ENCODE measurements at places on chromosomes 3 and 15.
A peak's percentile ranks its signal among the peaks of the same experiment; 100 is the strongest.

GRCh38 chr3:169633789-169634188 lies 29.7 kb downstream of the MECOM start:
- no peak for DNase-seq

DNA sequence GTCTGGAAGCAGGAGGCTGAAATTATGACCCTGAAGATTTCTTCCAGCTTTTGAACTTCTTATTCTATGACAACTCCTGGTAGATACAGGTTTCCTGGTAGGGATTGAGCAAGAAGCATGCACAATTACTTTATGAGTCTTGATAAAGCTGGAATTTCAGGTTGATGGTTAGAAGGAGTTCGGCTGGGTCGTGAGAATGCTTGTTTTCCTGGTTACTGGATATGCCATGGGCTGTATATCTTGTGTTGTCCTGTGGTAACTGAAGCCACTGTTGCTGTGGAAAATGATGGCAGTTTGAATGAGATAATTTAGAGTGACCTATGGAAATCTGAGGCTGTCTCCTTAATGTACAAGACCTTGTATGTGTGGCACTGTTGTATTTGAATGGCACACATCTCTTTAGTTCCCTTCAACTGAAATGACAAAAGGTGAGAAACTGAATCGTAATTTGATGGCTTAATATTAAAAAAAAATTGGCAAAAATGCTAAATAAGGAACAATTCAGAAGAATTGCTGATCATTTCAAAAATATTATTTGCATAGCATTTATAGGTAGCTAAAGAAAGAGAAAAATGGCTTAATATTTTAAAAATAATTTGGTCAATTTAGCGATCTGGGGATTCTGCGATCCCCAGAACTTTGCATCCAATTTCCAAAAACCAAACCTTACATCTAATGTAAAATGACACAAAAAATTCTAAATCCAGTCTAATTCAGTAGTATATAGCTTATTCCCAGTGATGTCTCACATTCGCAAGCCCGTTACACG lies 1.1 kb upstream of the UBE2E1 start:
- no peak for DNase-seq

GRCh38 chr3:15798533-15799245 lies 910 bp upstream of the ANKRD28 start:
- DNase-seq: no peak

DNA sequence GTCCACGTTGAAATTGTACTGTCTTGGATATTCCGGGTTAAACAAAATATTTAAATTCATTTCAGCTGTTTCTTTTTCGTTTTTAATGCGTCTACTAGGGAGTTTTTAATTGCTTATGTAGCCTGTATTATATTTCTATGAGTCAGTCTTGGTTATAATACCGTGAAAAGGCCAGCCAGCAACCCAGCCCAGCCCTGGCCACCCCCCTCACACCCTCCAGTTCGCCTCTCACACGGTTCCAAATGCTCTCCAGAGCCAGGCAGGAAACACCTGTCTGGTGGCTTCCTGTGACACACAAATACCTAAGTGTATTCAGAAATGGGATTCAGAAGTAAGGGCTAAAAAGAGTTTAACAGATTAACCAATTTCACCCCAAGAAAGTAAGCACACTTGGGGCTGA lies 4.4 kb downstream of the SH3BP5 start:
- no peak for DNase-seq

- no peak for DNase-seq
These were observed 65.9 kb upstream of the PAQR5 start for GRCh38 chr15:69232765-69233164.

DNA sequence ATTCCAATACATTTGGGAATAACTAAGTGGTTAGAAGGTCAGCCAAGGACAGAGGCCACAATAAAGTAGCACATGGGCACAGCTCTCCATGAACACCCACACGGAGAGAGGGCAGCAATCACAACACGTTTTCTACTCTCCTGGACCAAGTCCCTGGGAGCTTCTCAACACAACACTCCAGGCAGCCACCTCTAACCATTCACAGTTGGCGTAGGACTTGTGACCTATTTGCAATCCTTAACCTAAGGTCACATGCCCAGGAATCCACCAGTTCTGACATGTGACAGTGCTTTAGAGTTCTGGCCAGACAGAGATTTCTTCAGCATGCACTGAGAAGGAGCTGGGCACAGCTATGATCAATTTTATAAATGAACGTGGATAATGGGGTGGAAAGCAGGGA lies 280.8 kb downstream of the SHQ1 start:
- DNase-seq: no peak

- DNase-seq: no peak
These were observed 146.4 kb upstream of the LIPC start for GRCh38 chr15:58285212-58285920.

- DNase-seq: no peak
These were observed 29.4 kb downstream of the POLR2M start for GRCh38 chr15:57735891-57736290.

GRCh38 chr15:94666553-94666952 lies 435.2 kb downstream of the MCTP2 start:
- no peak for DNase-seq

DNA sequence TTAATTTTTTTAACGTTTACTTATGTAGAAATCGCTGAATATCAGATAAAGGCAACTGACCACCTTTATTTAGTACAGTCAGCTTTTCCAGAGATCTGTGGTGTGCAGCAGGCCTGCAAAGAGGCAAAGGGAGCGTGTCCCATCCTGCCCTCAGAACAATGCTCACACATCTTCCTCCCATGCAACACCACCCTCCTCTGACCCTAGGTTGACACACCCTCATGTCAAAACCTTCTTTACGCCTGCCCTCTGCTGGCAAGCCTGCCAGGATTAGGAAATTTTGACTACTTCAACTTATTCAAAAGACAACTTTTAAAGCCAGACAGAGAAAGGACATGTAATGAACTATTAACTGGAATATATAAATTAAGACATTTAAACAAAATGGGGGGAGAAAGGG lies 513.7 kb downstream of the FOXP1 start:
- peak; percentile 42 for DNase-seq

GRCh38 chr15:59419170-59419569 lies 18.8 kb upstream of the FAM81A start:
- no peak for DNase-seq

GRCh38 chr3:102085431-102086176 lies 236.3 kb downstream of the NFKBIZ start:
- DNase-seq: no peak

DNA sequence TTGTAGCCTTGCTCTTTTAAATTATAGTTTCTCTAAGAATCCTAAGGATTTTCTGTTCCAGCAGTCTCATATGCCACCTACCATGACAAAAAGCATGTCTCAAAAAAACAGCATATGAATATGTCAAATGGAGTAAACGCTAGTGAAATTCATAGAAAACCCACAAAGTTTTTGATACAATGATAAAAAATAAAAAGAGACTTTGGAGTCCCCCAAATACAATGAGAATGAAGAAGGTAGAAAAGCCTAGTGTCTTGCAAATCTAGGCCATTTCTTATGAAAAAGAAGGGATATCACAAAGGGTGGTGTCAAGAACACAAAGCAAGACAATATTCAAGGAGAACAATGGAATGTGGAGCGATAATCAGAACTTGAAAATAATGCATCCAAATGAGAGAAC lies 668.5 kb downstream of the PLOD2 start:
- no peak for DNase-seq

- no peak for DNase-seq
These were observed 1.0 kb upstream of the PXK start for GRCh38 chr3:58331593-58332152.

GRCh38 chr3:9978710-9979305 lies 7.8 kb downstream of the EMC3 start:
- DNase-seq: no peak

DNA sequence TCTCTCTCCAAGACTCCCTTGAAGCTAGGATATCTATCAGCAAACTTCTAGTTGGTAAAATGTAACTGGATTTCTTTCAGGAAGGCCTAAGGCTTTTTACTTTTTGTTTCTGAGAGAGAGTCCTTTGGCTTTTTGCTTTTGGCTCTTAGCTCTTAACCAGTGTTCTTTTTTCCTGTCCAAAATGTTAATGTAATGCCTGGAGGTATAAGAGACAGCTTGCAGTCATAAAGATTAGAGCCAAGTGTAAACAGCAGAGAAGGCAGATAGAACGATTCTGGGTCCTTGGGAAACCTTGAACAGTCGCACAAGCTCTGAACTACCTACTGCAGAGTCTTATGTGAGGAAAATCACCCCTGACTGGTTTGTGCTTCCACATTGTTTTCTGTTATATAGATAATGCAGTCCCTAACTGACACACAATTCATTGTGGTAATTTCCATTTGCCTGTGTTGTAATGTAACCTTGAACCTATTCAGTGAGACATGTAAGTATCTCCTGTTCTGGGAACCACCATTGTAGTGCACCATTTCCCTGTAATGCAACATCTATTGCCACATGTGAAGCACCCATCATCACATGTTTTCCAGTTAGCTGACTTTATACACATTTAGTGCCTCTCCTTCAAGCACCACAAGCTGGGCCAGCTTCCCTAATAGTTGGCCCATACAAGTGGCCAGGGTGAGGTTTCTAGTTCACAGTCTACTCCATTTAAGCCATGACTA lies 1311.9 kb downstream of the ROBO1 start:
- DNase-seq: no peak

- DNase-seq: no peak
These were observed 55.8 kb downstream of the DAPK2 start for GRCh38 chr15:63990454-63990853.

GRCh38 chr15:47409600-47409999 lies 307.7 kb upstream of the SEMA6D start:
- DNase-seq: no peak

DNA sequence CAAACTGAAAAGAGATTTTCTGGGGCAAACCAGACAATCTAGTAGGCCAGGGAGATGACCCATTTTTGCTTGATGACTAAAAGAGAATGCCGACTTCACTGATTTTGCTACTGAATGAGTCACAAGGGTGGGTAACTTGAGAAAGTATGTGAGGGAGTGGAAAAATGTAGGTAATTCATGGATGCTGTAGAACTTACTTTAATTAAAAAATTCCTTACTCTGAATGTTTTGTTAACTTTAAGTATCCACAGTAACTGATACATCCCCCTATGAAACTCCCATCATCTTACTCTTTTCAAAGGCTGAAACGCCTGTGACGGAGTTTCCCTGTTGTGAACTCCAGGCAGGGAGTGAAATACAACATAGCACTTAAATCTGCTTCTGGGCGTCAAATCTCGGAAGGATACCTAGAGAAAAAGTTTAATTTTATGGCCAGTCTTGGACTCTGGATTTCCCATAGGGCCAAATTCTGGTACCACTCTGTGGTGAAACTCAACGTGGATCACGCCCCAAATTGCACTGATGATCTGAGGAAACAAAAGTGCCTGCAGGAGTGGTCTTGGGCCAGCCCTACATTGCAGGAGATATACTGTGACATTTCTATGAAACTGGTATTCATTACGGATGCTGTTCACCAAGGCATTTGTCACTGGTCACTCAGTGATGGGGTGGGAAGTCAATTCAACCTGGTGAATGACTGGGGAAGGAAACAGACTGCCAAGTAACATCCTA lies 24.0 kb downstream of the GOLIM4 start:
- DNase-seq: no peak
